Activated CD4-positive, CD25-positive, alpha-beta regulatory T cell (primary cell): ENCODE measurements at places on chromosomes 3 and 15.

DNA sequence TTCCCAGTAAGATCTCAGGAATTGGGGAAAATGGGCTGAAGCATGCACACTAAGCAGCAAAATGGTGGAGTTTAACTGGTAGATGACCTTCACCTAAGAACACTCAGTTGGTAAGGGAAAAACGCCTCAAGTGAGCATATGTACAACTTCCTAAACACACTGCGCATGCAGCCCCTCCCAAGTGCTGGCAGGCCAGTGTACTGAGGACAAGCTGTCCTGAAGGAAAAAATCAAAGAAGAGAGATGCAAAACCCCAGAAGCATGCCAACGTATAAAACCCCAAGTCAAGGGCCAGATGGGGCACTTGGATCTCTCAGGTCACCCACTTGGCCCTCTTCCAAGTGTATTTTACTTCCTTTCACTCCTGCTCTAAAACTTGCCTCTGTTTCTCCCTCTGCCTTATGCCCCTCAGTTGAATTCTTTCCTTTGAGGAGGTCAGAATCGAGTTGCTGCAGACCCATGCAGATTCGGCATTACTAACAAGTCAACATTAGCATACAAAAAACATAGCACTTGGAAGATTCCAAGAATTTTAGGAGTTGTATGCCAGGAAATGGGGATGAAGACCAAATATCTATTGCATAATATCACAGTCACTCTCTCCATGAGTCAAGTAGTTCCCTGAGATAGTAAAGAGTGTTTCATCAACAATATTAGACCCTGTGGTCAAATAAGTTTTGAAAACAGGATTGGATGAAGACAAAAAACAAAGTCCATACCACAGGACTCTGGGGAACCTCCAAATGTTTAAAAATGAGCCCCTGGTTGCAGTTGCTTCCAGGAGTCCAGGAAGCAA lies 10.8 kb upstream of the FYCO1 start:
- DNase-seq = no peak

DNA sequence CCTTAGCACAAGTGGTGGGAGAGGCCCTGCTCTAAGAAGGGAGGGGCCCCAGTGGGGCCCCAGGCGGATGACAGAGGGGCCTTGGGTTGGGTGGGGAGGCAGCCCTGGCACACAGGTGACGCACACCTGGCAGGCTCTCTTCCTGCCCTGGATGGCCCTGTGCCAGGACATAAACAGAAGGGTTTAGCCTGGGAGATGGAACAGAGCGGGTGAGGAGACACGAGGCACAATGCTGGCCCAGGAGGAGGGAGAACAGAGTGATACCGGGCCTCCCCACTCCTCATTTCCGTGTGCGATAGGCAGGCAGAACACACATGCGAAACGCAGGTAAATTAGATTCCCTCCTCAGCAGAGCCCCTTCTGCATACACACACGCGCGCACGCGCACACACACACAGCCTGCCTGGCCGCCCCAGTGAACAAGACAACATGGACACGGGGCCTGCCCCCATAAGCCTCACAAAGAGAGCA lies 39.8 kb downstream of the IDH2 start:
- DNase-seq = peak; percentile 41

DNA sequence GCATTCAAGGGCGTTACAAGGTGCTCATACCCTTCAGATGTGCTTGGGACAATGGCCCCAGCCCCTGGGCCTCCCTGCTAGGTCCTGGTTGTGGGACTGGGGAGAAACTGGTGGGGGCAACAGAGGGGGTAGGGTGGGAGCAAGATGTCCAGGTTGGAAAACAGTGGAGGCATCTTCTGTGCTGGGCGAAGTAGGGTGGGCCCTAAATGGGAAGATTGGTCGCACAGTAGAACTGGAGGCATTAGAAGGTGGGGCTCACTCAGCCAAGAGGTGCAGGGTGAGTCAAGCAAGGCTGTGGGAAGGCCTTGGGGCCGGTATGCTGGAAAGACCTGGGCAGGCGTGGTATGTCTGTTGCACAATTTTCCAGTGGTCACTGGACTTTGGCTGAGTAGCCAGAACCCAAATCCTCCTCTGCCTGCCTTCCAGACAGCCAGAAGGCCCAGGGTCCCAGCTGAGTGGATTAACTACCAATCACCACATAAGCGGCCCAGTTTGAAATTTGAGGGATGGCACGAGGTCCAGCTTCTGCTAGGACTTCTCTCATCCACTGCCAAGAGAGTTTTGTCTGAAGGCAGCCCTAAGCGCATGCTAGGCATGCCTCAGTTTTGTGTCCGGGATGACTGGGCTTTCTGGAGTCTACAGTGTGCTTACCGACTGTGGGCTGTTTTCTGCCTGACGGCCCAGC lies 74.5 kb downstream of the LSM3 start:
- no peak for DNase-seq

DNA sequence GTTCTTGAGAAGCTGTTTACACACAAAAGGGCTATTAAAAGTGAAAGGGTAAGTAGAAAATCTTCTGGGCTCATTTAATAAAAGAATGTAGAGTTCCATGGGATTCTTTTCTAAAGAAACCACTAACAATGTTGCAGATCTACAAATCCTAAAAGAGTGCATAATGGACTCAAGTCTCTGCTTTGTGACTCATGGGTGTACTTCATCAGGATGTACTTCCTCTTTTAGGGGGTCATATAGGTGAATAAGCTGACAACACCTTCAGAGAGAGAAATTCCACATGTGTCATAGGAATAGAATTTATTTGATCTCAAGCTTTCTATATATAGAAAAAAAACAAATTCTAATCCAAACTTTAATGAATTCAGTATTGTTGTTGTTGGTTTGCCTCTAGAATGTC lies 355.5 kb downstream of the TIGIT start:
- no peak for DNase-seq

- no peak for DNase-seq
Measured at GRCh38 chr3:172562871-172563865, 39.9 kb upstream of the TNFSF10 start.

DNA sequence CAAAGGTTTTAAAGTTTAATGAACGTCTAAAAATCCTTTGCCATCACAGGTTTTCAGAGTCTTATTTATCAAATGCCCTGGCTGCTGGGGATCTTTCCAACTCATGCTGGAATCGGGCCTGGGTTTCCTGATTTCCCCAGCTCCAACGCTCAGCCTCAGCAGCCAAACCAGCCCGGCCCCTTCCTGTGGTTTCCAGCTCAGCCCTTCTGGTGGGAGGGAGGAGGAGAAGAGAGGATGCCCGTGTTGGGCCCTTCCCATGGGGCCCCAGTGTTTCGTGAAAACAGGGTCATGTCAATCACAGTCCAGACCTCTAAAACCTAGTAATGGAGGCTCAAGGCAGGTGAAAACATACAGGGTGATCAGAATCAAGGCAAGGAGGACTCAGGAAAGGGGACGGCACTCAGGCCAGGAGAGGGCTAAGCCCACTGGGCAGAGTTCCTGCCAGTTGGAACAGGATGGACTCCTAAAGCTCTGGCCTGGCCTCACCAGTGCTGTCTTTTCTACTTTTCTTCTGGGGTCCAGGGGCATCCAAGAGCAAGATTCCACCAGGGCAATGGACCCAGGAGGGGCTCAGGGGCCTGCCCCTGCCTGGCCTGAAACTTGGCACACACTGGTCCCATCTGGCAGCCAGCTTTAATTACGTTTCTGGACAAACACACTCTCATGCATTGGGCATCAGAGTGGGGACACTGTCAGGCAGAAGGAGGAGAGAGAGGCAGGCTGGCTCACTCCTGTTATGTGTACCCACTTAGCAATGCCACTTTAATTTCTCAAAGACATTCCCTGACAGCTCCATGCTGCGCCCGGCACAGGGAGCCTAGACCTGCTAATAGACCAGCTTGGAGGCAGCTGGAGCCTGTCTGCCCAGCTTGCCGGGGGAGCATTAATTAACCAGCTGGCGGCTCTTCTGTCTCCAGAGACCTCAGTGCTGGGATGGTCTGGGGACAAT lies 194.6 kb downstream of the FAM43A start:
- no peak for DNase-seq

DNA sequence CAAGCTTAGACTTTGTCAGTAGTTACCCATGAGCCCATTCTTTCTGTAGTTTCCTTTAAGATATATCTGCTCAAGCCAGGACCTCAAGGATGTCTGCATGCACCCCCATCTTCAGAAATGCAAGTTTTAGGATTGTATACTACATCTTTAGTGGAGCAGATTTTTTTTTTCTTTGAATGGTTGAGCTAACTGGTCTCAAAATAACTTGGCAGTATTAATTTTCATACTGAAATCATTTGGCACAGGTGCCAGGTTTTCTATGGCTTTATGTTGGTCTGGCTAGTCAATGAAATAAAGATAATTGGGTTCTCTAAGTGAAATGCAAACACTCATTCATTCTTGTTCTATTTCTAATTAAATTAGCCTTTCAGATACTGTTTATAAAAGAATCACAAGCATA lies 108.9 kb downstream of the ATG7 start:
- no peak for DNase-seq

DNA sequence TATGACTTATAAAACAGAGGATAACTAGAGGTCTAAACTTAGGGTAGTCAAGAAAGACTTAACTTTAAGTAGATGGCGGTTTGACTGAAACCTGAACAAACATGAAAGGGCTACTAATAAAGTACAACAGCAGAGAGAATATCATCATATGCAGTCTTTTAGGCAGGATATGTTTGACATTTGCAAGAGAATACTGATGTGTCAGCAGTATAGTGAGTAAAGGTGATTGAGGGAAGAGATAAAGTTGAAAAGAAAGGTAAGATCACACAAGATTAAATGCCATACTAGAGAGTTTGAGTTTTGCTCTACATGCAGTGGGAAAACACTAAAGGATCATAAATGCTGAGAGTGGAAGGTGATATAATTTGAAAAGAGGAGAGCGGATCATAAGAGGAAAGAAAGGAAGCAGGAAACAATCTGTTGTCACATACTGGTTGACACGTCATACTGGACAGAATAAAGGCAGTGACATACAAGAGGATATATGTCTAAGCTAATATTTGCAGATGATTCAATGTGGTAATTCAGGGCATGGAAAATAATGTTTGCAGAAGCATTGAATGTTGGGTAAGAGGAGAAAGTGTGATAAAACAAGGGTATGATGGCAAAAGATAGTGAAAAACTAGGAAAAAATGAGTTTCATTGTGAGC lies 223.0 kb downstream of the EPHA6 start:
- no peak for DNase-seq

- DNase-seq = no peak
Measured at GRCh38 chr15:67806536-67806935, 18.8 kb upstream of the SKOR1 start.

- DNase-seq = no peak
Measured at GRCh38 chr15:85941186-85941855, 138.3 kb upstream of the AGBL1 start.

DNA sequence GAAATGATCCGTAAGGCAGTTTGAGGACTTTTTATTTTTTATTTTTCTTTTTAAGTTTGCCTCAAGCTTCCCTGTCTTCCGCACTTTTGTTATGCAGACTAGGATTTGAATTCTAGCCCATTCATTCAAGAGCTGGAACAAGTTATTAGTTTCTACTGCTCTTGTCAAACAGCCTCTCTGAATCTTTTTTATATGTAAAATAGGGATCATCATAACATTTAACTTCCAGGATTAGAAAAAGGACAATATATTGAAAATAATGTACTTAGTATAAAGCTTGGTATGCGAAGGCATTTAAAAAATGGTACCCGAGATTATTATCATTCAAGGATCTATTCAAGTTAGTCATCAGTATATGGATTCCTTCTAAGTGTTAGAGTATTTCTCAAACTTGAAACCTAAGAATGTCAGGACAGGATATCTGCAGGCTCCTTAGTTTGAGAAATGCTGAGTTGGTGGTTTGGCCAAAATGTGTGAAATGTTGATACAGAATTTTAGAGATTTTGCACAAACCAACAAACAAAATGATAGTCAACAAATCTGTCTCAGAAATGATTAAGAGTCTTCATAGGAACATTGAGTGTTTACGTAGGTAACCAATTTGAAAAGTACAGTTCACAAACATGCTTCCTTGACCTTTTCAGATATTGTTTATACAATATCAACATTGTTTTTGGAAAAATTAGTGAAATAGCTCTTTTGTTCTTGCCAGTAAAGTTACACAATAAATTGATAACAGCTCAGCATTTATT lies 40.5 kb upstream of the IGSF10 start:
- no peak for DNase-seq

DNA sequence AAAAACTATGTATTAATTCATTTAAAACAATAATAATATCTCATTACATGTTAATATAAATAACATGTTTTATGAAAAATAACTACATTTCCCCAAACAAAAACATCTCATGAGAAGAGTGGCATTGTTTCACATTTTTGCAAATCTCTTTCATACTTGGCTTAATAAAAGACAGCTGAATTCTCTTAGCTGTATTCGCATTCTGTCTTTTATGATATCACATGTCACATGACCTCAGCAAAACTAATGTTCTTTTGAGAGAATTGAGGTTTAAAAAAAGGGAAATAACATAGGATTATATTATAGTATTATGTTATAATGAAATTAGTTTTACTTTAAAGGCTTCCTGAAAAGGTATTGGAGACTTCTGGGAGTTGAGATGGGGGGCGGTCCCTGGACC lies 48.4 kb upstream of the SPPL2A start:
- DNase-seq = no peak

GRCh38 chr3:105780107-105780506 lies 88.7 kb downstream of the CBLB start:
- DNase-seq = no peak

DNA sequence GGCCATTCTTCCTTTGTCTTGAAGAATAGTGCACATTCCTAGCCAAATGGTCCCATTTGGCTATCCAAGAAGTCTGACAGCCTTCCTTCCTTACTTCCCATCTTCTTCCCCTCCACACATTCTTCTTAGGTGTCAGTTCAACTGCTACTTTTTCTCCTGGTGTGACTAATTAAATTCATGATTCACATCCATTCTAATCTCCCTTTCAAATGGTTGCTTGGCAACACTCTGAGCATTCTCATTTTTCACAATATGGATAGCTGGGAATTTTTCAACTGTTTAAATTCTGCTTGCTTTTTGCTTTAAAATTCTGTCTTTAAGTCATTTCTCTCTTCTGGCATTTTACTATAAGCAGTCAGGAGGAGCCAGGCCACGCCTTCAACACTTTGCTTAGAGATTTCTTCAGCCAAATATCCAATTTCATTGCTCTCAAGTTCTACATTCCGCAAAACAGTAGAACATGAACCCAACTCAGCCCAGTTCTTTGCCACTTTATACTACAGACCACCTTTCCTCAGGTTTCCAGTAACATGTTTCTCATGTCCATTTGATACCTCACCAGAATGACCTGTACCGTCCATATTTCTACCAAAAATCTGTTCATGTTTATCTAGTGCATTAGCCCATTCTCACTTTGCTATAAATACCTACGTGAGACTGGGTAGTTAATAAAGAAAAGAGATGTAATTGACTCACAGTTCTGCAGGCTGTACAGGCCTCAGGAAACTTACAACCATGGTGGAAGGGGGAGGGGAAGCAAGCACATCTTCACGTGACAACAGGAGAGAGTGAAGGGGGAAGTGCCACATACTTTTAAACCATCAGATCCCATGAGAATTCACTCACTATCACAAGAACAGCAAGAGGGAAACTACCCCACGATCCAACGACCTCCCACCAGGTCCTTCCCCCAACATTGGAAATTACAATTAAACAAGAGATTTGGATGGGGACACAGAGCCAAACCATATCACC lies 31.9 kb upstream of the MCF2L2 start:
- DNase-seq = no peak
